ENCODE measurements at places on chromosomes 2 and 18.
A peak's percentile ranks its signal among the peaks of the same experiment; 100 is the strongest.

DNA sequence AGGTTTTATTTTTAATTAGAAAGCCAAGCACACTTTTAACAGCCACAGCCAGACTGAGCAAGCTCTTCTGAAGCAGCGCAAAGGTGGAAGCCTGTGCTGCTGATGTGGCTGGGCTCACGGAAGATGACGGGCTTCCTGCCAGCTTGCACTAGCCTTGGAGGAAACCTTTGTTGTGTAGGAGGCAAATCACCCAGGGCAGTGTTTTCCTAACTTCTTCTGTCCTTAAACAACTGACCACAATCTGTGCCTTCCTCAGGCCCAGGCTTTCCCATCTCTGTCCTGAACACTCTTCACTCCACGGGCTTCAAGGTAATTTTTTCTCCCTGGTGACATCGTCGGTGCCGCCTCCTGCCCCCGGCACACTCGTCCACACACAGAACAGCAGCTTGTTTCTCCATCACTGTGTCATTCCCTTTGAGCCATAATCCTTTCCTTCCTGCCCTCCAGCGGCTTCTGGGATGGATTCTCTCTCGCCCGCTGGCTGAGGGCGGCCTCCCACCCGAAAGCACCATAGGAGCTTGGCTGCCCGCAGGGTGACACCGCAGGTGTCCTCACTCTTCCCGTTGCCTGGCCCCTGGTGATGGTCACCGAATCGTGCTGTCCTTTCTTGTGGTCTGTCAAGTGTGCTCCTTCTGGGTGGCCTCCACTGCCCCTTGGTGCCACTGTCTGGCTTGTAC is 31.1 kb upstream of the INHBB start:
- peak; percentile 5 for DNase-seq

GRCh38 chr2:22854588-22854987 is 530.4 kb upstream of the KLHL29 start:
- no peak for DNase-seq

DNA sequence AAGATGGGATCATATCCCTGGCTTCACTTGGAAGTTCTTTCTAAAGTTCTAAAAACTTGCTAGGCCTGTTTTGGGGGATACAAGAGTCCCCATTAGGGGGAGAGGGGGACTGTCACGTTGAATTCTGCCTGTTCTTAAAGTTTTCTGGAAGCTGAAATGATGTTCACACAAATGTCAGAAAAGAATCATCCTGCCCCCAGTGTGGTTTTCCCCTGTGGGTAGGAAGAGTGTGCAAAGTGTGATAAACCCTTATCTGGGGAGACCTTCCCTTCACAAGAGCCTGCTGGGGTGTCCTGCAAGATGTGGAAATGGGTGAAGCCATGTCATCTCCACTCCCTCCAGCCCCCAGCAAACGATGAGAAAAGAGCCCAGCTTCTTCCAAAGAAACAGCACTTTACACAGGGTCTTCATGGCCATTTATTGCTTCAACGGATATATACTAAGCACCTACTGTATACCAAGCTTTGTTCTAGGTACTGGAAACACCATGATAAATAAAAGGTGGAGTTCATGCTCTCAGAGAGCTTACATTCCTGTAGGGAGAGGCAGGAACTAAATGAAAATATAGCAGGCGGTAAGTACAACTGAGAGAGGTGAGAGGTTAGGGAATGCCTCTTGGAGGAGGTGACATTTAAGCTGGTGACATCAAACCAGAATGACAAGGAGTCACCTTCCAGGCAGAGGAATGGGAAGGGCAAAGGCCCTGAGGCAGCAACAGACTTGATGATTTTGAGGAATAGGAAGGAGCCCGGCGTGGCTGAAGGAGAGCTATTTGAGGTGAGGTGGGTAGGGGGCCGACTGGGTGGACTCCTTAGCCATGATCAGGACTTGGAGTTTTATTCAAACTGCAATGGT is 1.6 kb downstream of the MFSD2B start:
- no peak for DNase-seq

DNA sequence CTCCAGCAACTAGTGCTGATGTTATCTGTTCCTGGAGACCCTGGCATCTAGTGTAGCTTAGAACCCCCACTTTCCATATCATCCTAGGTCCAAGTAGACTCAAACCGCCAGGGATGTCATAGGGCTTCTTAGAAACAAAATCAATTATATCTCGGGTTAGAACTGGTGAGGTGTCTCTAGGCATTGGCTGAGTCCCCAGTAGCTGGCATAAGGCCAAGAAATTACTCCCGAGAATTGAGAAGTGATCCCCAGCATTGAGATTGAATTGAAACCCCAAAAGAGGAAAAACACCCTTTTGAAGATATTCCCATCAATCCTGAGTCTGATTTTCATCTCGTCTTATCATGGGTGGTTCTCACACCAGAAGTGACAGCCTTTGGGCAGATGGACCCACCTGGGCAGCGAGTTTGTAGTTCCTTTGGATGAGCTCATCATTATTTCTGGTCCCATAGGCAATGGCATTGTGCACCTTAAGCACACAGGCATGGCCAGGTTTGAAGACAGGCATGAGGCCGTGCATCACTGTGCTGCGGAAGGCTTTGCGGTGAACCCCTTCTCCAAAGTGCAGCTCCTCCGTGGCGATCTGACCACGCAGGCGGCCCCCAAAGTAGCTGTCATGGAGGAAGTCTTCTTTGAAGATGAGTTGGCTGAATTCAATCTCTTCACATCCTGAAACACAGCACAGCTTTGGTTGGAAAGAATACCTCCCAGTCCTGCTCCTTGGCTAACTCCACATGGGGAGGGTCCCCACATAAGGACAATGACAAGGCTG is 112.2 kb downstream of the ALPK2 start:
- DNase-seq = no peak

- DNase-seq = no peak
Measured at GRCh38 chr2:126907671-126908070, 9.0 kb downstream of the TEX51 start.

DNA sequence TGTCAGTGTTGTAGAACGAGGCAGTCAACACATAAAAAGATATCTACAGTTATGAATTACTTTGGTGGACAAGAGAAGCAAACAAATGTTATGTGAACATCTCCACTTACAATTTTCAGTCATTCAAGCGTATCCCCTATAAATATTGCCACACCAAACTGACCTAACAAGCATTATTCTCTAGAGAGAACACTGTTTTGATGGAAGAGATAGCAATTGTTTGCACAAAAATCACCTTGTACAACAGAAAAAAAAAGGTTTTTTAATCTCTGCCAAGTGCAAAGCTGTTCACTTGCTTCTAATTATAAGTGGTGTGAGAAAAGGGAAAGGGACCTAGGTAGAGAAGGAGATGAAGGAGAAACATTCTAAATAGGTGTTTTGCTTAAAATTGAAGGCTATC is 33.8 kb downstream of the PID1 start:
- DNase-seq = no peak

- DNase-seq = no peak
Measured at GRCh38 chr18:67818432-67818831, 301.9 kb upstream of the DSEL start.

DNA sequence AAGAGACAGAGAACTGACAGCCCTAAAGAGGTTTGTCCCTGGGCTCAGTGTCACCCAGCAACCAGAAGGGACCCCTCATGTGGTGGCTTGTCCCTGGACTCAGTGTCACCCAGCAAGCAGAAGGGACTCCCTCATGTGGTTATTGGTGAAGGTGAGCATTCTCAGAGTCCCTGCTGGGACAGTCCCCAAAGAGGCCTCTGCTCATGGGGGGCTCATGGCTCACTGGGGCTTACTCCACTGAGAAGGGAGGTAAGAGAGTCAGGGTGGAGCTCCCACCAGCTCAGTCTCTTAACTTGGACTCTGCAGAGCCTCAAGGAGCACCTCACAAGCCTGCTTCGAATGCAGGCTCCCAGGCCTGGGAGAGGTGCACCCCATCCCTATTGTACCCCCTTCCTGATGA is 145.2 kb upstream of the COPS8 start:
- no peak for DNase-seq

DNA sequence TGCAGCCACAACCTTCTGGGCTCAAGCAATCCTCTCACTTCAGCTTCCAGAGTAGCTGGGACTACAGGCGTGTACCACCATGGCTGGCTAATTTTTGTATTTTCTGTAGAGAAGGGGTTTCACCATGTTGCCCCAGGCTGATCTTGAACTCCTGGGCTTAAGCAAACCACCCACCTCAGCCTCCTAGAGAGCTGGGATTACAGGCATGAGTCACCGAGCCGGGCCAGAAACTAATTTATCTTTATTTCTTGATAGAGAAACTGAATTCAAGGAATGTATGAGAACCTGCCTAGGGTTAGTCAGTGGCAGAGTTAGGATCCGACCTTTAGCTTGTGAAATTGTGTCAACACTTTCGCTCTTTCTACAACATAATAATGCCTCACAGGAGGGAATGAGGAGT is 19.3 kb upstream of the ITGAV start:
- no peak for DNase-seq

- no peak for DNase-seq
Measured at GRCh38 chr2:7766088-7766722, 849.0 kb downstream of the RNF144A start.

DNA sequence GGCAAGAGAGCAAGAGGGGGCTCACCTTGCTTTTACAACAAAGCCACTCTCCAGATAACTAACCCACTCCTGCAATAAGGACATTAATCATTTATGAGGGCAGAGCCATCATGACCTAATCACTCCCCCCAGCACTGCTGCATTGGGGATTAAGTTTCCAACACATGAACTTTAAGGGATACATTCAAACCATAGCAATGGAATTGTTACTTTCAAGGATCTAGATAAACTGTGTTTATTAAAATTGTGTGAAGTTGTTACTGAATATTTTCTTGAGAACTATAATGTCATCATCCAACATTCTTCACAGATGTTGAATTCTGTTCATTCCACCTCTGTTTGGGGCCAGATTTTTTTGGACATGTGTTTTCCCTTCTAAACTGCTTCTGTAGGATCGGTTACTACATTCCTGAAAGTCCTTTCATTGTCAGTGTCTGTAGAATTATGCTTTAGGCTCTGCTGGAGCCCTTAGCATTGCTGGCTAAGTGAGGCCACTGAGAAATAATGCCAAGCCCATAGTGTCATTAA is 50.4 kb downstream of the SPATS2L start:
- no peak for DNase-seq

DNA sequence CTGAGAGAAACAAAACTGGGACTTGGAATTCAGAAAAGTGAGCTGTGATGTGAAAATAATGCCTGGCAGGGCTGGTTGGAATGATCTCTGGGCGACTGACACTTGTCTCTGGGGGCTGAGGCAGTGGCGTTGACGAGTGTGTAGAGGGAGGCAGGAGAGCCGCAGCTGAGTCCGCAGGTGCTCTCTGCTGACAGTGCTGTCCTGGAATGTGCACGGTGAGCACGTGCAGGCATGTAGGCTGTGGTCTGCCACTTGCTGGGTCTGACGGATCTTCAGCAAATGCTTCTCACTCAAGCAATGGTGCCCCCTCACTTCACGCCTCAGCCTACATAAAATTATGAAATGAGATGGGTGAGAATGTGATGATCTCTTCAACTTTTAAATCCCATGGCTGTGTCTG is 38.5 kb upstream of the ATP9B start:
- DNase-seq = no peak

DNA sequence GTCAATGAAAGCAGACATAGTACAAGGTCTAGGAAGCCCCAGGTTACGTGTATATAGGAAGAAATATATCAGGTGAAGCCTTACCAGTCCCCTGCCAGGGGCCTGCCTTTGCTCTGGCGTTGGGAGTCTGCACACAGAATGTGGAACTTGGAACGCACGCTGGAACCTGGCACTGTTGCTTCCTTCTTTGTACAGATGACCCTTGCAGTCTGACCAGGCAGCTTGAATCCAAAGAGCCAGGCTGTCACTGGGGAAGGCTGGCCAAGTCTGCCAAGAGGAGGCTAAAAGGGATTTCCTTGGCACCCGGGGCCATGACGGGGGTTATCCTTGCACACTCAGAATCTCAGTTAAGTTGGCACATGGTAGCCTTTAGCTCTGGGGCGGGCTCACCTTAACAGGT is 39.5 kb downstream of the TMEM247 start:
- DNase-seq = no peak

GRCh38 chr18:3262234-3263131 is 550 bp downstream of the MYL12B start:
- DNase-seq = peak; percentile 49

GRCh38 chr2:88613921-88614320 is 13.3 kb downstream of the EIF2AK3 start:
- DNase-seq = no peak

- DNase-seq = peak; percentile 33
Measured at GRCh38 chr2:113080134-113080533, 12.4 kb downstream of the IL1F10 start.

DNA sequence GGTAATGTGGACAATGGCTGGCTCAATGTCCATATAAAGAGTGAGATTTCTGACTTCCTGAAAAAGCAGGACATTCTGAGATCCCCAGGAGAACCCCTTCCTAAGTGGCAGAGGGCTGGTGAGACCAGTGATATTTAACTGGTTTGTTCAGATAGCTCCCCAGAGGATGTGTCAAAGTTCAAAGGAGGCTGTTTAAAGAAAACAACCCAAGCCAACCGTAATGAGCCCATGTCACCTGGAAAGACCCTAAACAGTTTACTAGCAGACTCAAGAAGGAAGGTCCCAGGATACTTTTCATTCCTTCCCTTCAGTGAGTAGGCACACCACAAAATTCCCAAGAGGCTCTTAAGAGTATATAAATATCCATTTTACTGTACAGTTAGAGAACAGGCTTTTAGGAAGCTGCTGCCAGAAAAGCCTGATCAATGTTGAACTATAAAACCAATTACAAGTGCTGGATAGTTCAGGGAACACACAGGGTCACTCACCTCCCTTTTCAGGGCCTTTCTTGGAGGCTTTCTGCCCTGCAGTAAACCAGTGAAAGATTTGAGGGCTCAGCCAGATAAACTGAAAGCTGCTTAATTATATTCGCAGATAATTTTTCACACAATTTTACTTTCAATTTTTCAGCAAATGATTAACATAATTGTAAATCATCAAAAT is 293.5 kb downstream of the ASXL3 start:
- no peak for DNase-seq

DNA sequence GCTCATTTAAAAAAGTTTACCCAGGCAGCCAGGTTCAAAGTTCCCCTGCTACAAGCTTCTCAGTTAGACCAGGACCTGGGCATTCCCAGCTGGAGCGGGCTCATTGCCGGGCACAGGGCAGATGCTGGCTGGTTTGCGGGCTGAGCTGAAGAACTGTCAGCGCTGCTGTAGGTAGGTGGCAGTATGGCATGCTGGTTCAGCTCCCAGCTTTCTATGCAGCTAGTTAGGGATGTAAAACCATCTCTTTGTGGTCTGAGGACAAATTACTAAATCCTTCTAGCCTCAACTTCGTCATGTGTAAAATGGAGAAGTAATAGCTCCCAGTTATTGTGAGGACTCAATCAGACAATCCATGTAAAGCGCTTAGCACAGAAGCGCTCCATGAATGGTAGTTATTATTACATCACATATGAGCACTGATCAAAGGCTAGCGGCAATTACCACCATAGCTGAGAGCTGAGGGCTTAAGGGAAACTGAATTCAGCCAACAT is 2.4 kb upstream of the LDLRAD4 start:
- peak; percentile 59 for DNase-seq

Data from CD4-positive, alpha-beta T cell treated with Interleukin-21 for 1 hour (primary cell).